ENCODE measurements at places on chromosomes 5 and 9. TPM values are rescaled to one million over a fixed set of nuclear protein-coding genes. Genes with fewer than 3 reads are reported as not detected.

Gene GADD45G
- 0.21 TPM for total RNA-seq

Gene ZNF354C
- total RNA-seq = 0.74 TPM

Gene CBY3
- not detected for total RNA-seq

Gene DDX4
- total RNA-seq = not detected

Gene EIF4E1B
- not detected for total RNA-seq

Gene SPATA6L
- total RNA-seq = 2.8 TPM

Gene TRPM3
- not detected for total RNA-seq

Gene DAB2
- 6.9 TPM for total RNA-seq

Gene TMEM171
- total RNA-seq = 6.6 TPM

Gene ADGRV1
- 0.56 TPM for total RNA-seq

Gene DMRT3
- not detected for total RNA-seq

Gene SPINK4
- total RNA-seq = not detected

Gene ANXA1
- total RNA-seq = 1,032 TPM

Gene VLDLR
- total RNA-seq = 23.6 TPM

Gene FXN
- total RNA-seq = 27.8 TPM

Gene LHX2
- 3.5 TPM for total RNA-seq

Gene GABRA1
- total RNA-seq = not detected

Gene SPINK9
- total RNA-seq = not detected

Gene IRX2
- total RNA-seq = 1.7 TPM

Gene ZNF608
- total RNA-seq = 0.77 TPM

Gene CFAP77
- 0.12 TPM for total RNA-seq
